ENCODE measurements at places on chromosomes 4 and X.

GRCh38 chr4:99436462-99436861, 1.3 kb upstream of the ADH7 start:
- no peak for ATAC-seq

- no peak for ATAC-seq
These were observed 56.6 kb downstream of the CHST7 start for GRCh38 chrX:46630141-46630540.

DNA sequence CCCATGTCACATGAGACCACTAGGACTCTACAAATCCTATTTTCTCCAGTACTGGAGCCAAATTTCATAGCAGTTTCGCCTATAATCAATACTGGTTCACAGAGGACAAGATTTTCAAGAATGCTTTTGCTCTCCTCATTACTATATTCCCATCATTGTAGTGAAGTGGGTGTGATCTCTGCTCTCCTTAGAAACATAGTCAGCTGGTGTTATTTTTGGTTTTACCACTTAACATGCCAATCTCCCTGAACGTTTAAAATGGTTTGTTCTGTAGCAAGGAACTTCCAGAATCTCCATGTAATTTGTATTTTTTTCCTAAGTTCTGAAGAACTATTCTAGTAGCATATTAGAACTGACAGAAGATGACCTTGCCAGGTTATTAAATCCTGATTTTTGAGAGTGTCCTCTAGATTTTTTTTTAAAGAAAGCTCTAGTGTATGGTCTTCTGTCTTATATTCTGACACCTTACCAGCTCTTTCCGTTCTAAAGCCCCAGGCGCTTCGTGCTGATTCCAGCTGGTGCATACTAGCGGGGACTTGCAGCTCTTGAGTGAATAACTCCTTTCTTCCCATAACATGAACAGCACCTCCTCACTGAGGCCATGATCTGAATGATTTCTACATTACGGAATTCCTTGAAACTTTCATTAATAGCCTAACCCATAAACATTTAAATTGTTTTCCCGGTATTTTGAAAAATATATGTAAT, 1372.9 kb downstream of the TECRL start:
- no peak for ATAC-seq

DNA sequence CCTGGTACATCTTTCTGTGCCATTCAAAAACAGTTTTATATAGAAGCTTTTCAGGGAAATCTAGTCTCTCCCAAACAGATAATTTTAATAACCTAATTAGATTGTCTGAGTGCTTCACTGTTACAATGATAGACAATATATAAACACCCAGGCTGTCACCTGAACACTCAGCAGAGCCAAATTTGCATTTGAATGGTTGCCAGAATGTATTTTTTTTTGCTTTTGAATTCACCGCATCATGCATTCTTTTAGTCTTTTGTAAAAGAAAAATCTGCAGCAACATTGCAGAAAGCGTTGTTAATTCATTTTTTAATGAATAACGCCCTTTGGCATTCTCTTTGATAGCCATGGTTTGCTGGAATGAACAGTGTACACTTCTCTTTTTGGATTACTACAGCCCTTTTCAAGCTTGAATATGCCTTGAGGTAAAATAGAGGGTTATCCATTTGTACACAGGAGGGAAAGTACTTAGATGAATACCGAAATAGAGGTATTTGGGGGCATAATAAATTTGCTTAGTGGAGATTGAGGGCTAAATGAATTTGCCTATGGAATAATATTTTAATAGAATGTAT, 175.0 kb upstream of the EPHA5 start:
- ATAC-seq: no peak

DNA sequence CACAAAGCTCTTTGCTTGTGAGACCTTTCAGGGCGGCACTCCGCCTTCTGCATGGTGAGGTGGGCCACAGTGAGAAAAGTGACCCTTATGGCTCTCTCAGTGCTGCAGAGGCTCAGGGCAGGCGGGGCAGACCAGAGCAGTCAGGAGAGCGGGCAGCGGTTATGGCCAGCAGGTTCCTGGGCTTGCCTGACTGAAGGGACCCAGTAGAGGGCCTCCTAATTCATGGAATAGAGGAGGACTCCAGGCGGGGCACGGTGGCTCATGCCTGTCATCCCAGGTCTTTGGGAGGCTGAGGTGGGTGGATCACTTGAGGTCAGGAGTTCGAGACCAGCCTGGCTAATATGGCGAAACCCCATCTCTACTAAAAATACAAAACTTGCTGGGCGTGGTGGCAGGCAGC, 91.4 kb downstream of the CLNK start:
- no peak for ATAC-seq

DNA sequence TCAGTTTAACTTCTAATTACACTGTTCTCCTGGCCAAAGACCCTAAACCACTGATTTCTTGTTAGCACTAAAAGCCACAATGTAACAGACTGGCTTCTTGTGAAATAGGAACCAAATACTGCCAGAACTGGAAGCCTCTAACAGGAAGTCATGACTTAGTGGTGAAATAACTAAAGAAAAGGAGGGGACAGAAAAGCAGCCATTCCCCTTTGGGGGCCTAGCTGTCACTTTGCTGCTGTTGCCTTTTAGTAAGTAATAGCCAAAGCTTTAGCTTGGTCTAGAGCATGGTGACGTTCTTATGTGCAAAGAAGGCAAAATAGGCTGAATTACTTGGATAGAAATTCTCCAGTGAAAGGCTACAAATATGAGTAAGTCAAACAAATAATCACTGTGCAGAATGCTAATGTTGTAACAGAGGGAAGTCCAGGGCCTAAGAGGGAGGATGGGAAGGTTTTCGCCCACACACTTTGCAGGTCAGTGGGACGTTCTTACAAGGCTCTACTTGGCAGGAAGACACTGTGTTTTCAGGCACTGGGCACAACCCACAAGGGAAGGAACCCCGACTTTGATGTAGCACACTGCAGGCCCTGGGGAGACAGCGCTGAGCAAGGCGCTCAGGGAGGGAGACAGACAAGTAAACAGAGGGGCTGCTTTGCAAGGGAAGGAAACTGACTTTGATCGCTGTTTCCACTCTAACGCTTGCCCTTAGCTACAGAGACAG, 16.7 kb downstream of the GAB3 start:
- peak; percentile 65 for ATAC-seq

DNA sequence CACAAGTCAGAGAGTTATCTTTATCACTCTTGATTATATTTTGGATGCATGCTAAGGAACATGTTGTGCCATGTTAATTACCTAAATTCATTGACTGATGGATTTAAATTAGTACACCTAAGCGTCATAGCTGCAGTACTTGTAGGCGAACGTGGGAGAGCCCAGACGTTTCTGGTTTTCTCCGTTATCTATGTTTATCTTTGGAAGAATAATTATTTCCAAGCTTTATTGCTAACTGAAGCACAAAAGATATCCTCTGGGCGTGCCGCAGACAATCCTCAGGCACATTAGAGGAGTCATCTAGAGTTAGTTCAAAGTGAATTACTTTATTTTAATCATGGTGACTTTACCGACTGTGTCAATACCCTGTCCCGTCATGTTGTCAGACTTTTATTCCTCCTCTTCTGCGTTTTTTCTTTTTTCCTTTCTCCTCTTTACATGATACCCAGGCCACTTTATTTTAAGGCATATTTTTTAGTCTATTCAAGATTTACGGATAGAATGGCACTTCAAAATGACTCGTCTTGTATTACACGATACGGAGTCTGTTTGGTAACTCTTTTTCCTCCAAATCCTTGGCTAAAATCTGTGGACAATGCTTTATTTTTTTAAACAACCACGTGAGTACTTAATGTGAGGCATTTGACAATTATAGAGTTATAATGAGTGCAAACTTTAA, 632.0 kb upstream of the TENM3 start:
- ATAC-seq: no peak

DNA sequence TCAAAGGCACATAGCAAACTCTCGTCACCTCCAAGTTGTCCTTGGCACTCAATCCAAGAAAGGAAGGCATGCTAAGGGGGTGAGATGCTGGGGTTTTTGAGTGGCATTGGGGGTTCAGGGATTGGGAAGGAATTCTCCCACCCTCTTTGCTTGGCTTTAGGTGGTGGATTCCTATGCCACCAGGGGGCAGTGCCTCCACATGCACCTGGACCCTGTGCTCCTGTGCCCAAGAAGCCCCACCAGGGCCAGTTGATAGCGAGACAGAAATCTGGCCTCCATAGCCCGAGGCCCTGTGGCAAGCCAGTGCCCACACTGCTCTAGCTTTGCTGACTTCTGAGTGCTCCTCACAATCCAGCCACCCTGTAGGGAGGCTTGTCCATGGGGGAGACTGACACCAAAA, 2.0 kb upstream of the FATE1 start:
- ATAC-seq: no peak

DNA sequence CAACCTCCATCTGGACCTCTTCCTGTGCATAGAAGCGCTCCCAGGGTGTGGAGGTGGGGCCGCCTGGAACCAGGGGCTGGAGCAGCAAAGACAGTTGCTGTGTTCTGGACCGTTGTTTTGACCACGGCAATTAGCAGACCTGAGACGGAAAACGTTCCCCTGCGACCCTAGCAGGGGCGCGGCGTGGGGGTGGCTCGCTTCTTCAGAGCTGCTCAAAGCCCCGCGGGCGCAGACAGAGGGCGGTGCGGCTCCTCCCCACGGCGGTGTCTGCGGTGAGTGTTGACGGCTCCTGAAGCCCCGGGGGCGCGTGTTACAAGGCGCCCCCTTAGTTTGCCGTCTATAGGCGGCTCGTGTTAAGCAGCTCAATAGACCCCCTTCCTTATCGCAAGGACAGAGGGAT, 79.2 kb downstream of the TRIML1 start:
- no peak for ATAC-seq

DNA sequence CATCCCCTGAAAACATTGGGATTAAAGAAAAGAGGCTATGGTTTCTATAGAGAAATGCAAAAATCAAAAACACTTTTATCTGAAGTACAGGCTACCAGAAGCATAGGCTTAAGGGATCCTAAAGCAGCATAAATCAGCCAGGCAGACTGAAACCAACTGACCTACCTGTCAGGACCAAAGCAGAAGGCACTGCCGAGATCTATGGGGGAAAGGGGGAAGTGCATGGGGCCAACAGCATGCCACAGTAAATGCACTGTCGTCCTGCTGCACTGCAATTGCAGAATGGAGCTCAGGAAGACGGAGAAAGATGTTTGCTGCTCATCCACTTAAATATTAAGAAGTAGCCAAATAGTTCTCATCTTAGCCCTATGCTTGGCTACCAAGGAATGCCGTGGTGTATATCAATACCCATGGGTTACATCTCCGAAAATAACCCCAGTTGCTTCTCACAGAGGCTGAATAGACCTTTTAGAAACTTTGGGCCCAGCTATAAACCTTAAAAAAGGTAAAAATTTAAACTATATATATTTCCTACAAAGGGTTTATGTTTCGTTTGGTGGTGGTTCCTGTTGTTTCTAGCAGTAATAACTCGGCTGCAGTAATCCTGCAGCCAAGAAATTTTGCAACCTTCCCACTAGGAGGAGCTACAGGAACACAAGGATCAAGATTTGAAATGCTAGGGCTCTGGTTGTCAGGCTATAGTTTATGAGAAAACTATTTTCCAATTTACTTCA, 312.2 kb upstream of the DIAPH2 start:
- no peak for ATAC-seq

- no peak for ATAC-seq
These were observed 26.5 kb upstream of the CCDC160 start for GRCh38 chrX:134210465-134210864.

DNA sequence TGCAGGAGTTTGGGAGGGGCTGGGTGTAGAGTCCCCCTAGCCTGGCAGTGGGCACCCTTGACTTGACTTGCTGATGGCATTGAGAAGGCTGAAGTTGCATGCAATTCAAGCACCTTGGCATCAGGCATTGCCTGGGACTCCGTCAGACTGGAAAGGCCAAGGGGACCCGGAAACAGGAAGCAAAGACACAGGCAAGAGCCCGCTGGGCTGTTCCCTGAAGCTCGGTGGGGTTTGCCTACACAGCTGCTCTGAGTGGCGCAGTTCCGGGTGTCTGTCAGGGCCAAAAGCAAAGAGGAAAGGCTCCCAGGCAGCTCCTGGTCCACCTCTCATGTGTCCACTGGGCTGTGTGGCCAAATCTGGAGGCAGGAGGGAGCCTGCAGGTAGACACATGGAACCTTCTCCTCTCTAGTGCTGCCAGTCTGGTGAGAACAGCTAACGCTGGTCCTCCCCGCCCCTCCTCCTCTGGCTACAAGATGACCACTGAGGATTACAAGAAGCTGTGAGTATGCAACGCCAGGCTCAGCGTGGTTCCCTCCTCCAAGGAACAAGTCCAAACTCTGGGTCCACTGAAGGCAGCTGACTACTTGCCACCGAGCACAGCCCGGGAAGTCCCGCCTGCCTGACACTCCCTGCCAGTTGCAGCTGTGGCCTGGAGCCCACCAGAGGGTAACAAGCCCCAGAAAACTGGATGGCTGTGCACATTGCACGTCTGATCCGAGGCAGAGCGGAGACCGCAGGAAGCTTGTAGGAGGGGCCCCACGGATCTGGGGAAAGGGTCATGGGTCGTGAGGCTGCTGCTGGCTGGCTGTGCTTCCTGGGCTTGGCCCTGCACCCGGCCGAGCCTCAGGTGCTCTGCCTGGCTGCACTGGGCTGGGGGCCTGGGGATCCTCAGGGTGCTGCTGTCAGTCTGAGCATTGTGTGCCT, 20.1 kb downstream of the ZNF185 start:
- ATAC-seq: no peak

GRCh38 chr4:129970801-129971200, 874.8 kb downstream of the C4orf33 start:
- ATAC-seq: no peak

GRCh38 chr4:33160126-33160525, 2440.0 kb downstream of the PCDH7 start:
- no peak for ATAC-seq

DNA sequence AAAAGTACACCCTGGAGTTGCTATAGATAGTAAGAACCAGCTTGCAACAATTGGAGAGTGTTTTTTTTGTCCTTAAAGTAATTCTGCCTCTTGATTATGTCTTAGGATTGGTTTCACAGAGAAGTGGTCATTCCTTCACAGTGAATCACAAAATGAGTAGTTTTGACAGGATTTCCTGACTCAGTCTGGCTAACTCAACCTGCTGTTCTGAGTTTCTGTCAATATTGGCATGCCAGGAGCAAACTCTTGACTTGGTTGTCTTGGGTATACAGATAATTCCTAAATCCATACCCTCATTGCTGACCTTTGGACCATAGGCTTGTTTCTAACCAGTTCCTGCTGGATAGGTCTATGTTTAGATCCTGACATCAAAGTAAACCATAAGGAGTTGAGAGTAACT, 9.4 kb downstream of the FHIP1A start:
- ATAC-seq: no peak

- no peak for ATAC-seq
These were observed 154.6 kb downstream of the GUCY2F start for GRCh38 chrX:109327251-109327650.

DNA sequence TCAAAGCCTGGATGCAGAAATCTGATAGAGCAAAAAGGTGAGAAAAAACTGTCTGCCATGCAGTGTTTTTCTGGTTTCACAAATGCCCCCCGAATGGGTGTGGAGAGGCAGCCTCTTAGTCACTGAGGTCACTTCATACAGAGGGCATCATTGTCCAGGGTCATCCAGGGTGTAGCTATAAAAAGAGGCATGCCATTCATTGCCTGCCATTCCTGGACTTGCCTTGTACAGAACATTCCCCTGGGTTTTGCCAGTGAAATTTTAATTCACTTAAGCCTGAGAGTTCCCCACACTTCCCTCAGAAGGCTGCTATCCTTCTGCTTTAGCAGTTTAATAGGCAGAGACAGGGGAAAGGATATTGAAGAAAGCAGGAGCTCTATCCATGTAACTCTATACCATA, 230.3 kb downstream of the UNC5C start:
- ATAC-seq: no peak

- ATAC-seq: no peak
These were observed 287.6 kb upstream of the TAPT1 start for GRCh38 chr4:16513876-16514275.

- no peak for ATAC-seq
These were observed 207.3 kb downstream of the SLC7A11 start for GRCh38 chr4:138034871-138035270.

All from stimulated activated memory B cell treated with anti-CD40 and anti-IgM and Interleukin-4, amounts not matched to agents 10 μg/mL and 1 μg/mL and 100 μg/mL, for 72 hours (primary cell).